NCI-H1417 treated with DMSO at 0.1 percent for 48 hours (cell line): ENCODE measurements at places on chromosomes 6 and 20.

- no peak for DNase-seq
Measured at GRCh38 chr6:124982669-124983068, 20.4 kb downstream of the RNF217 start.

GRCh38 chr6:32183483-32184083 lies 470 bp downstream of the AGER start:
- no peak for DNase-seq

DNA sequence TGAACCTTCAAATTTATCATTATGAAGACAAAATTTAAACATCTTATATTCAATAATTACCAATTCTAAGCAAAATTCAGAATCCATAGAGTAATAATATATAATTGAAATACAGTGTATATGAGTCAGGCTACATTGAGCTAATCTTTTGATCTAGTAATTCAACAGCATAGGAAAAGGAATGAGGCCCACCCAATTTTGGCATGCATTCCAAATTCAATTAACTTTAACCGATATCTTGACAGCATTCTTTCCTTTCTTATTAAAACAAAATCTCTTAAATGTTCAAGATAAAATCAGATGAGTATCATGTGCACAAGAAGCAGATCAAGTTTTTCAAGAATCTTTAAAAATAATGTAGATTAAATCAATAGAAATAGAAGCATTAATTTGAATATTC lies 132.9 kb upstream of the QKI start:
- no peak for DNase-seq

GRCh38 chr20:53840532-53840931 lies 229.9 kb downstream of the BCAS1 start:
- DNase-seq = no peak

DNA sequence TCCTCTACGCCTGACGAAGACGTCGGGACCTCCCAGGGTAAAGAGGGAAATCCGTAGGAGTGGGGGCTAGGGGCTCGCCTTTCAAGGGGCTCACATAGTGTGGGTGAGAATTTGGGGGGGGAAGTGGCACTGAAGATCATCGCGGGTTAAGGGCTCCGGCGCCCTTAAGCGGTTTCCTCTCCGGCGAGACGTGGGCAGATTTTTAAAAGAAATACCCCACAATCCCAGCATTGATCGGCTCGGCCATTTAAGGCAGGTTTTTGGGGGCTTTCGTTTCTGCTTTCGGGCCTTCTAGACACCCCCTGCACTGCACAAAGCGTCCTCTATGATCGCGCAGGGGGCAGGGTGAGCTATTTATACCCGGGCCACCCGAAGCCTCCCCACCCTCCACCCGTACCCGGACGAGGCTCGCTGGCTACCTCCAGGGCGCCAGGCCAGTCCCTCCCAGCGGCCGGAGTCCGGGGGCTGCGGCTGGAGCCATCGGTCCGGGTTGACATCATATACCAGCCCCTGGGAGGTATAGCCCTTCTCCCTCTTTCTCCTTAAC lies 1.2 kb downstream of the NKX2-2 start:
- no peak for DNase-seq

DNA sequence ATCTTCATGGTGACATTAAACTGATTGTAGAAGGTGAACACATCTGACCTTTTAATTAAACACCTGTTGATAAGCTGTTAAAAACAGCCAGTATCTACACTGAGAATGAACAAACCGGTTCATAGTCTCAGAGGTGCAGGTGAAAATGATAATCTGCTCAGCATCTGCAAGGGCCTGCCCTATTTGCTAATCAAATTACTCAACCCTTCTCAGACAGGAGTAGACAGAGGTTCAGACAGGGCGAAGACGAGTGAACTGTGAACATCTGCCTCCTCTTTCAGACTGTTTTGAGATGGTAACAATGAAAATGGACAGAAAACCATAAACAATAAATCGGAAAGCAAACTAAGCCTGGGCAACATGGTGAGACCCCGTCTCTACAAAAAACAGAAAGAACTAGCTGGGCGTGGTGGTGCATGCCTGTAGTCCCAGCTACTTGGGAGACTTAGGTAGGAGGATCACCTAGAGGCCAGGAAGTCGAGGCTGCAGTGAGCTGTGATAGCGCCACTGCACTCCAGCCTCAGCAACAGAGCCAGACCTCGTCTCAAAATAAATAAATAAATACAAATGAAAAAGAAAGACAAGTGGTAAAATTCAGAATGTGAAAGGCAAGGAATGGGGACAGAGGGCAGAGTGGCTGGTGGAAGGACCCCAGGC lies 55.9 kb downstream of the NINL start:
- DNase-seq = no peak

- DNase-seq = no peak
Measured at GRCh38 chr6:42338744-42339222, 112.9 kb downstream of the TRERF1 start.
